C1 segment of cervical spinal cord (tissue), 14 donors: ENCODE measurements at places on chromosomes 6 and 20.

GRCh38 chr20:43404878-43405277 lies 52.8 kb upstream of the SRSF6 start:
- no peak for DNase-seq

DNA sequence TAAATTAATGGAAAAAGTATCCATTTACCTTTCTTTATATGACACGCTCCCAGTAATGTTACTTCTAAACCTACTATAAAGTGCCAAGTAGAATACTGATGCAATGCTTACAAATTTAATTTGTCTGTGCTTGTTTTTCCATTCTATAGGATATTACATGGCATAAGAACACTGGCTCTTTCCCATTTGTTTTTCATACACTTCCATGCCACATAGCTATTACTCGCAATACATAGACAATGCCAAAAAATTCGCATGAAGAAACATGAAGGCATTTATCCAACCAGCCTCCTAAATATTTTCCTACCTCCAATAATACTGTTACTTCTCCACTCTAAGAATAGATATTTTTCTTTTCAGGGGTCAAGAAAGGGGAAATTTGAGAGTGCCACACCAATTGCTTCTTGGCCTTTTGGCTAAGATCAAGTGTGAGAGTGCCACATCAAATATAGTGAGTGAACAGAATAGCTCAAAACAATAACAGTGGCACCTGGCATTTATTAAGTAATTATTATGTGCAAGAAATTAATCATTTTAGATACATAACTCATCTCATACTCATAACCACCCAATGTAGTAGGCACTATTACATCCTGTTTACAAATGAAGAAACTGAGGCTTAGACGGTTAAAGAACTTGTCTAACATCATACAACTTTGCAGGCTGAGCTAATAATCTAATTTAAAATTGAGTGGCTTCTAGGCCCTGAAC lies 845 bp upstream of the DST start:
- DNase-seq: no peak

DNA sequence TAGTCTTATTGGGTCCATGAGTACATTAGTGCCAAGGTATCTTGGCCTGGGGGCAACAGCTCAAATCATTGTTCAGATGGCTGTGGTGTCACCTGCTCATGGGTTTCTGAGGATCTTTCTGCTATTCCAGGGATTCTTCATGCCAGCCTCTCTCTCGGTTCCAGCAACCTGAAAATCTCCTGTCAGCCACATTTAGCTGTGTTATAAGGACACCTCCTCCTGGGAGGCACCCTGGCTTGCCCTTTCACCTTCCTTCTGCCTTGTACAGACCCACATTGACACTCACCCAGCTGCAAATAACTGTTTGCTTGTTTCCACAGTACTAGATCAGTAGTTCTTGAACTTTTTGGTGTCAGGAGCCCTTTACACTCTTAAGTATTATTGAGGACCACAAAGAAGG lies 159.9 kb downstream of the GRM4 start:
- DNase-seq: no peak

- DNase-seq: no peak
Measured at GRCh38 chr6:79240509-79240908, 6.0 kb upstream of the HMGN3 start.

GRCh38 chr20:5793916-5794315 lies 43.7 kb downstream of the SHLD1 start:
- no peak for DNase-seq

DNA sequence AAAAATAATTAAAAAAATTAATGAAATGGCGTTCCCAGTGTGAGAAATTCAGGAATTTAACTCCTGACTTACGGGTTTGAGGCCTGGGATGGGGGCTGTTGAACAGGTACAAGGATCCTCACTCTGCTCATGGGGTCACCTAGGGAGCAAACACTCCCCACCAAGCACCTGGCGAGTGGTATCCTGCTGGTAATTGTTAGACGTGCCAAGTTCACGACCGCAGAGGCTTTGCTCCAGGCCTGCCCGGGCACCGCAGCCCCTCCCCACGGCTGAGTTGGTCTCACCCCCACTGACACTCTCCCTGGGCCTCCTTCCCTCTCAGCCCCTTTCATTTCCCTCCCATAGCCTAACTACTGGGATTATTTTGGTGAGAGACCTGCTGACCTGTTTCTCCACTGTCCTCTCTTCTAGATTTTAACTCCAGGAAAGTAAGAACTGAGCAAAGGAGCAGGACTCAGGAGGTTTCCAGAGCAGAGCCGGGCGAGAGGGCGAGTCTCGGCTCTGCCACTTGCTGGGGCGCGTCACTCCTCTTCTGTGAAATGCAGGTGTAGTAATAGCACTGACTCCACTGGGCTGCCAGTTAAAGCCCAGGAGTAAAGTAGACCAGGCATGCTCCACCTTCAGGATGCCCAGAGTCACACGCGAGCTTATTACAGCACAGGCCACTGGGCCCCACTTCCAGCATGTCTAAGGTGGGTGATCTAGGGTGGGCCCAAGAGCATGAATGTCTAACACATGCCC lies 22.8 kb downstream of the BMP7 start:
- DNase-seq: no peak

- no peak for DNase-seq
Measured at GRCh38 chr20:32167552-32167951, 40.0 kb downstream of the PLAGL2 start.

DNA sequence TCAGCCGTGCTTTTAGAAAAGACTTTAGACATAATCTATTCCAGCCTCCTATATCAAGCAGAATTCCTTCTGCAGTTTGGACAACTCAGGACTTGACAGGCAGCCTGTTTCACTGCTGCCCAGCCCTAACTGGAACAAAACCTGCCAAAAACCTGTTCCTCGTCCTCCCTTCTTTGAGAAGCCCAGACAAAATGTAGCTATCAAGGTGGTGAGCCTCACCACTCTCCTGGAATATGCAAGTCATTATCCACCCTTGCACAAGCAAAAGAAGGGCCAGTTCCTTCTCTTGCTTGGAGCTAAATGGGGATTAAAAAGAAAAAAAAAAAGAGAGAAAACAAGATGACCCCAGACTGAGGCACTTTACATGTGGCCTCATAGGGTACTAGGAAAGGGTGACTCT lies 64.2 kb downstream of the TFAP2A start:
- no peak for DNase-seq

DNA sequence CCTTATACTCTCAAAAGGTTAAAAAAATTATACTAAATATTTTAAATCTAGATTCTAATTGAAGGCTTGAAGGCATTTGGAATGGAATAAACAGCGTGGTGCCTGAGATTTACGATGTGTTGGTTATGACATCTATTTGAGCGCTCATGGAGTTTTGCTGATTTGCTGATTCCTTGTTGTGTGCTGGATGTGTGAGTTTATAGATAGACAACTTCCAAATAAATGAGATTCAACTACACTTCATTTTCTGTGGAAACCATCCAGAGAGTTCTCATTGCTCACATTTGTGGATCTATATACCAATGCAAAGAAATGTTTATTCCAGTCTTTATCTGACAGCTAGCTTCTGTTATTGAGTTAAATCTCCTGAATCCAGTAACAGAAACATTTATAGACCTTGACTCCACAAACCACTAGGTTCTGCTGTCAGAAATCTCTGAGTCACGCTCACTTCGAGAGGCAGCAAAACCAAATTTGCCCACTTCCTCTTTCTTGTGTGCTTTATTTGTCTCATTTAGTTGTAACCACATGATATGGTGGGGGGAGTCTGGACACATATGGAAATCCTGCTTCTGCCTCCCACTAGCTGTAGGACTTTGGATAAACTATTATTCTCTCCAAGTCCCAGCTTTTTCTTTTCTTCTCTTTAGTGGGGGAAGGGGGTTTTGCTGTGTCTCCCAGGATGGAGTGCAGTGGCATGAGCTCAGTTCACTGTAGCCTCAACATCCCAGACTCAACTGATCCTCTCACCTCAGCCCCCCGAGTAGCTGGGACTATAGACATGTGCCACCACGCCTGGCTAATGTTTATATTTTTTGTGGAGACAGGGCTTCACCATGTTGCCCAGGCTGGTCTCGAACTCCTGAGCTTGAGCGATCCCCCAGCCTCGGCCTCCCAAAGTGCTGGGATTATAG lies 54.5 kb downstream of the IPCEF1 start:
- DNase-seq: no peak

DNA sequence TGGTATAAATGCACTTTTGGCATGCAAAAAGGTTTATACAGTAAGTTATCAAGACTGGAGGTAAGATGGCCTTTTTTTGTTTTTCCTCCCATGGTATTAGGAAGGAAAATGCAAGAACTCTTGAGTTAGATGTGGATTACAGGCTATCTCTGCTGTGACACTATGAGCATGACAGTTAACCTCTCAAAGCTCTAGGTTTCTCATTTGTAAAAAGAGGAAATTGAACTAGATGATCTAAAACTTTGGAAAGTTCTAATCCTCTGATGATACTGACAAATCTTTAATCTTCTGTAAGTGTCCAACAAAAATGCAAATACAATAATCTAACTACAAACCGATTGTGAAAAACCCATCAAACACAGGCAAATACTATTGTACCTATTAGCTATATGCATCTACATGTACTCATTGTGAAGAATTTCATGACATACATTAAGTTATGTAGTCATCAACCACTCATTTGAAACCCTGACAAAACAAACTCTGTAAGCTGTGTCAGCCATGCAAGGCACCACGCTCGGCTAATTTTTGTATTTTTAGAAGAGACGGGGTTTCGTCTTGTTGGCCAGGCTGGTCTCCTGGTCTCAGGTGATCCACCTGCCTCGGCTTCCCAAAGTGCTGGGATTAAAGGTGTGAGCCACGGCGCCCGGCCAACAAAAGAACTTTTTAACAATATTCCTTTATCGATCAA lies 4.2 kb downstream of the CDK19 start:
- no peak for DNase-seq

GRCh38 chr6:133106934-133107333 lies 134.2 kb upstream of the EYA4 start:
- no peak for DNase-seq

- DNase-seq: no peak
Measured at GRCh38 chr20:55417836-55418235, 587.5 kb downstream of the CBLN4 start.

DNA sequence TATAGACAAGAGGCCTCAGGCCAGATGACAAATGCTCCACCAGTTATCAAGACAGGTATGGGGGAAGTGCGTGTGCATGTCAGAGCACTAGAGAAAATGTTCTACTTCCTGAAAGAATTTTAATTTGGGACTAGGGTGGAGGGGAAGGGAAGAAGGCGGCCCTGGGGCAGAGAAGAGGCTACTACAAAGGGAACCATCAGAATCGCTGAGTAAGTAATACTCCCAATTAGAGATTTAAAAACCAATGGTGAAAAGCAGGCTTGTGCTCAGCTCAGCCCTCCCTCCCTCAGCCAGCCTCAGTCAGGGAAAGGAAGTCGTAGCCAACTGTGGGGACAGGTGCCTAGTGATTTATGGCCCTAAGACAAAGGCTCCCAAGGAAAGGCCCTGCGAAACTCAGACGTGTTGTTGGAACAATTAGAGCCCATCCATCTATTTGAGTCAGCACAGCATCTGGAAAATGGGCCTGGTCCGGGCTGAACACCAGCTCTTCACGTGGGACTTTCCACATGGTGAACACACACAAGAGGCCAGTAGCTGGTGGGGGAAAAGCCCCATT lies 15.0 kb upstream of the MAFB start:
- no peak for DNase-seq

GRCh38 chr6:161198176-161198575 lies 75.7 kb downstream of the AGPAT4 start:
- DNase-seq: no peak

DNA sequence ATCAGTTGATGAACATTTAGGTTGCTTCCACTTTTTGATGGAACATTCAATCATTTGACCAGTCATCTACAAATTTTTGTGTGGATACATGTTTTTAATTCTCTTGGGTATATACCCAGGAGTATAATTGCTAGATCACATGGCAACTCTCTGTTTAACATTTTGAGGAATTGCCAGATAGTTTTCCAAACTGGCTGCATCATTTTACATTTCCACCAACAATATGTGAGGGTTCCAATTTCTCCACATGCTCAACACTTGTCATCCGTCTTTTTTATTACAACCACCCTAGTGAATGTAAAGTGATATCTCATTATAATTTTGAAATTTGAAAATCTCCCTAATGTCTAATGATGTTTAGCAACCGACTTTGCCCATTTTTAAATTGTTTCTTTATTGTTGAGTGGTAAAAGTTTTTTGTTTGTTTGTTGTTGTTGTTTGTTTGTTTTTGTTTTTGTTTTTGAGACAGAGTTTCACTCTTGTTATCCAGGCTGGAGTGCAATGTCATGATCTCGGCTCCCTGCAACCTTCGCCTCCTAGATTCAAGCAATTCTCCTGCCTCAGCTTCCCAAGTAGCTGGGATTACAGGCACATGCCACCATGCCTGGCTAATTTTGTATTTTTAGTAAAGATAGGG lies 53.7 kb upstream of the PDYN start:
- no peak for DNase-seq

- DNase-seq: no peak
Measured at GRCh38 chr6:140669321-140669720, 1294.9 kb upstream of the CITED2 start.
